ENCODE measurements at places on chromosomes 4 and X.
A peak's percentile ranks its signal among the peaks of the same experiment; 100 is the strongest.

DNA sequence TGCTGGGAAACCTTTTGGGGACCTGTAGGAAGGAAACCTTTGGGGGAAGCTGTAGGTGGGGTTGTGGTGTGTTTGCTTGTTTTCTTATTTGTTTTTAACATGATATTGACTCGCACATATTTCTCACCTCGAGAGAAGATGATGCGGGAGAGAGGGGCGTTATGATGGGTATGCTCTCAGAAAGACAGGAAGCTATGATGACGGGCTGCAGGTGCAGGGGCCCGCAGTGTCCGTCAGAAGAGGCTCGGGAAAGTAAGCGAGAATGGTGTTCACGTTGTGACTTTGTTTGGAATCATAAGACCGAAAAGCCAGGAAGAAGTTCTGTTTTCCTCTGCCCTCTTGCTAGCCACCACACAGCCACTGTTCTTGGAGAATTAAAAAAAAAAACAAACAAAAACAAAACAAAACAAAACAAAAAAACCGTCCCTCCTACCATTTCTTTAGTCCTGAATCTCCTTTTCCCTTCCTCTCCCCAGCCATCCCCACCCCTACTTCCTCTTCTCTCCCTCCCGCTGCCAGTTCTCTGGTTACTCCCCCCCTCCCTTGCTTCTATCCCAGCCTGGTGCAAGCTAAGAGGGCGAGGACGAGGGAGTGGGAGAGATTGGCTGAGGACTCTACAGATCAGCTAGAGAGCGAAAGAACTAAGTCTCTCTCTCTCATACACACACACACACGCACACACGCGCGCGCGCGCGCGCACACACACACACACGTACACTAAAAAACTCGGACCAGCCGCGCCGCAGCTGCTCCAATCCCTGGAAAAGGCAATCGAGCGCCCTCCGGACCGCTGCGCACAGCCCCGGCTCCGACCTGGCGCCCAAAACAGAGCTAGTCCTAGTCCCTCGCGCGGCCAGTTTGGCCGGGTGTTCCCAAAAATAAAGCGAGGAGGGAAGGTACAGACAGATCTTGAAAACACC is at the start of gene BMP3:
Gene BMP3, plus strand, starts transcription at position 648 of the 920 bp plus-strand sequence. CDS start 577 bp downstream, outside the sequence.
- DNase-seq: no peak

DNA sequence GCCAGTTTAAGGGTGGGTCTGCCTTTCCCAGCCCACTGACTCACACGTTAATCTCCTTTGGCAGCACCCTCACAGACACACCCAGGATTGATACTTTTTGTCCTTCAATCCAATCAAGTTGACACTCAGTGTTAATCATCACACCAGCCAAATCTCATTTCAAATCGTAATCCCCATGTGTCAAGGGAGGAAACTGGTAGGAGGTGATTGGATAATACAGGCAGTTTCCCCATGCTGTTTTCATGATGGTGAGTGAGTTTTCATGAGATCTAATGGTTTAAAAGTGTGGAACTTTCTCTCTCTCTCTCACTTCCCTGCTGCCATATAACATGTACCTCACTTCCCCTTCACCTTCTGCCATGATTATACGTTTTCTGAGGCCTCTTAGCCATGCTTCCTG is 647.2 kb upstream of the FRG1 start:
- no peak for DNase-seq

DNA sequence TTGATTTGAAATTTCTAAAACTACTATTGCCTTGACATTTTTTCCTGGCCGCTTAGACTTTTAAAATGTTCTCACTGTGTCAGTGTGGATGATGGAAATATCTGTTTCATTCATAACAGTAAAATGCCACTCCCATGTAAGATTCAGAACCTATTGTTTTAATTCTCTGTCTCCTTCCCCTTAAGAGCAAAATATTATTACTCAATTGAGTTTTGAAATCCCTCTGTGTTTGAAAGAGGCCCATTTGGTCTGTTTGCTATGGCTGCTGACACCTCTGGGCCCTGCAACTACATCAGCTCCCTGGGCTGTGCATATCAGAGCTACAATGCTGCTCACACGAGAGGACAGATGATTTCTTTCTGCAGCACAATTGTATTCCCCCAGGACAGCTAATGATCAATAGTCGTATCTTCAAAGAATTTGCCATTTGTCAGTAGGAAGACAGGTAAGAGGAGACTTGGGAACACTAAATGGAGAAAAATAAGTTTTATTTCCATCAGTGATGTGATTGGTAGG is 388.0 kb upstream of the GALNT7 start:
- no peak for DNase-seq

- no peak for DNase-seq
Measured at GRCh38 chrX:16978193-16978984, 31.9 kb downstream of the REPS2 start.

DNA sequence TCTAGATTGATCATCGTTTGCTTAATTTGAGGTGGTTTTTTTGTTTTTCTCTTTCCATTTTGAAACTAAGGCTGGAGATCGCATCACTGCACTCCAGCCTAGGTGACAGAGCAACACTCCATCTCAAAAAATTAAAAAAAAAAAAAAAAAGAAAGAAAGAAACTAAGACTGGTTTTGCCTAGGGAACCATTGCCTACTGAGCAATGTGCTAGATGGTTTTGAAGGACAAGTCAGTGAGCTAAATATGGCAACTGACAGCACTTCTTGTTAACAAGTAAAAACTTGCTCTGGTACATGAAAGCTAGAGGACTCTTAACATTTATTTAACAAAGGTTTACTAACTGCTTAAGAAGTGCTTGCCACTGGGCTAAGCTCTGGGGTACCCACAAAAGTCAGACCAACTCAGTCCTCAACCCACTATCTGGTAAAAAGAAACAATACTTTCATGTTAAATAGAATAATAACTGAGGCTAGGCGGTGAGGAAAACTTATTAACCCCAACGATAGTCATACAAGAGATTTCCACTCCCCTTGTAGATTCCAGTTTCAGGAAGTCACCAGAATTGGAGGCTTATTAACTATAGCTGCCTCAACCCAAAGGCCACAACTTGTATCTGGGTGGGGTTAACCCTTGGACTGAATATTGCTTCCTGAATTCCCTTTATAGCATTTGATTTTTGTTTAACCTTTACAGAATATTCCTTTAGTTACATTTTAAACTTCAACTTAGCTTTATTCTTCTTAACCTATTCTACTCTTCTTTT is 111.6 kb downstream of the FRYL start:
- DNase-seq: peak; percentile 62

- peak; percentile 43 for DNase-seq
Measured at GRCh38 chr4:94304365-94304971, 38.2 kb downstream of the HPGDS start.

DNA sequence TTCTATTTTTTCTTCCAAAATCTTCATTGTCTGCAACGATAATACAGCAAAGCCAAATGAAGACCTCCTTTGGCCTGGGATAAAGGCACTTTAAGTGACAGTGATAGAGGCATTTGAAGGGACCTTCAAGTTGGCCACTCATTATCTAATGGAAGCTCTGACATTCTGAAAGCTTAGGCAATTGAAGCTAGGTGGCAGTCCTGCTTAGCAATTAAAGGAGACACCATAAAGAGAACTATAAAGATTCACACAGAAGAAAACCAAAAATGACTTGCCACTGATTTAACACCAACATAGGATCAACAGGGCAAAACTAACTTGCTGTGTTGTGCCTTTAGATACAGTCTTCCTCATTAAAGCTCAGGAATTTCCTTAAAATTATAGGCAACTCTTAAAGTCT is 103.3 kb upstream of the TSPAN7 start:
- DNase-seq: peak; percentile 0

DNA sequence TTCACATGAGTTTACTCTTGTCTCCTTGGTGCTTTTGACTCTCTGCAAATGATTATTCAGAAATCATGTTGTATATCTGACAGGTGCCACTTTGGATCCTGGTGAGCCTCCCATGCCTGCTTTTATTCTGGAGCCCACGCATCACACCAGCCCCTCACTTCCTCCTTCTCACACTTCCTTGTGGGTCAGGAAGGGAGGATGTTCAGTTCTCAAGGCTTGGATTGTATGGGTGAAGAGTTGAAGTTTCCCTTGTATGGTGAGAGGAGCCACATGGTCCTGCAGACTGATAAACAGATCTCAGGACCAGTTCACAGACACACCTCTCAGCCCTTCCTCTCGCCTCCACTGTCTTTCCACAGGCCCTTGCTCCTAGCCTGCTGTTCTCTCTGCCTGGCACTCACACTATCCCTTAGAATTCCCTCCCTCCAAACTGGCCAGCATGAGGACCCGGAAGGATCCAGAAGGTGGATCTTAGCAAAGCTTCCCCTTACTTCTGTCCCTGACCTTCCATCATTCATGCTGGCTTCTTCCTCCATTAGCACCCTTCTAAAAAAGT is 92.1 kb downstream of the STK32B start:
- DNase-seq: no peak

DNA sequence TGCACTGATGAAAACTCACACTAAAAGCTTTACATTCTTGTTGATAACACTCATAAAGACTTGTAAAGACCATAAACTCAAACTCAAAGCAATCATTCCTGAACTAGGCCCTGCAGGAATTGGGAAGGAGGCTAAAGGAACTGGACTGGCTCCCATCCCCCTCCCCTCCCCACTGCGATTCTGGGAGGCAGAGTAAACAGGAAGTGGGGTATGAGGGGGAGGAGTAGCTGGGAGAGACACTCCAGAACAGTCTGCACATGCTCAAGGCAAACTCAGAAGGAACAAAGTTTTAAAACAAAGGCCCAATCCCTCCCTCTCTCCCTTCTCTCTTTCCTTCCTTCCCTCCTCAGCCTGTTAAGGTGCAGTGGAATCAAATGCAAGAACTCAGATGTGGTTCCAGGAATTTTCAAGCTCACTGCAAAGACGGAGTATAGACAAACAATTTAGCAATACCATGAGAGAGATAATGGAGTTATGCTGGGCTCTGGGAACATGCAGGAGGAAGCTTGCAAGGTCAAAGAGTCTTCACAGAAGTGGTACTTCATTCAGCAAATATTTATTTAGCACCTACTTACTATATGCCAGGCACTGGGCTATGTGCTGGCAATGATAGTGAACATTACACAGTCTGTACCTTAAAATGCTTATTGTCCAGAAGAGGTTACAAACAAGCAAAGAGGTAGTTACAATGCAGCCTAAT is 15.9 kb downstream of the MID1IP1 start:
- DNase-seq: no peak

GRCh38 chr4:108480881-108481280 is 139.5 kb upstream of the RPL34 start:
- DNase-seq: no peak

DNA sequence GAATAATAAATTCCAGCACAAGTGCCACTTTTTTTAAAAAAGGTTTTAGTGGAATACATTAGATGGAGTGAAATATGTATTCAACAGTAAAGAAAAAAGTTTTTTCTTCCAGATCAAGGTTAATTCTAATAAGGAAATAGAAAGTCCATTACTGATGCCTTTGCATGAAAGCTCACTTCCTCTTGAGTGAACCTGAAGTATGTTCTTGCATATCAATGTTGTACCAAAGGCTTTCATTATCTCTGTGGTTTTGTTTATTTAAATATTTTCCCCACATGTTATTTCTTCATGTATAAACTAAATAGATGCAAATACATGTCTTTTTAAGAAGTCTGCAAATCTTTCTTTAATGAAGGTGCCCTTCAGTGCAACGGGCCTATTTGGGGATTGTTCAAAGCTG is 307.9 kb downstream of the C4orf33 start:
- DNase-seq: no peak

DNA sequence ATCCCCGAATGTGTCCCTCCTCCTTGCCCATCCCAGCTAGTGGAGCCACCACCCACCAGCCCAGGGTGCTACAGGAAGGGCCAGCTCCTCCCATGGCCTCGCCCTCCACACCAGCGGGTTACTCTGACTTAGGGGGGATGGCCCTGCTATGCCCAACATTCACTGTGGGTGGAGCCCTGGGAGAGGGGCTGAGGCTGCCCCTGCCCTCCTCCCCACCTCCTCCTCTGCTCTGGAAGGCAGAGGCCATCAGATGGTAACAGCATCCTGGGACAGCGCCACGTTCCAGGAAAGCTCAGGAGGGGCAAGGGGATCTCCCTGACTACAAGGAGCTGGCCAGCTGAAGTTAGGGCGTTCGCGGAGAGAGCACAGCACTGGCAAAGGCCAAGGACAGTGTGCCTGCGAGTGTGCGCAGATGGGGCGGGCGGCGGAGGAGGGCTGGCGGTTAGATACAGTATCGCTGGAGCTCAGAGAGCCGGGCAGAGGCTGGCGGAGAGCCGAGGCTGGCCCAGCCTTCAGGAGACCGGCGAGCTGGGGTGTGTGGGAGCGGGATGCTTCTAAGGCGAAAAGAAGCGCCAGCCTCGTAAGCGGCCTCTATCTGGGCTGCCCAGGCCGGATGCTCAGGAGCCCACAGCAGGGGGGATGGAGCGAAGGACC is 1.5 kb downstream of the JAKMIP1 start:
- no peak for DNase-seq

DNA sequence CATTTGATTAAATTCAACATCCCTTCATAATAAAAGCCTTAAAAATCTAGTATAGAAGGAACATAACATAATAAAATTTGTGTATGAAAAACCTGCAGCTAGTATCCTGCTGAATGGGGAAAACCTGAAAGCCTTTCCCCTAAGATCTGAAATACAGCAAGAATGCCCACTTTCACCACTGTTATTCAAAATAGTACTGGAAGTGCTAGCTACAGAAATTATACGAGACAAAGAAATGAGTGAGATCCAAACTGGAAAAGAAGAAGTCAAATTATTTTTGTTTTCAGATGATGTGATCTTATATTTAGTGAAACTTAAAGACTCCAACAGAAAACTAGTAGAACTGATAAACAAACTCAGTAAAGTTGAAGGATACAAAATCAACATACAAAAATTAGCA is 152.9 kb downstream of the RTL3 start:
- DNase-seq: no peak

GRCh38 chr4:37964734-37965457 is 4.7 kb downstream of the PTTG2 start:
- no peak for DNase-seq

- DNase-seq: no peak
Measured at GRCh38 chrX:23802431-23802830, 19.5 kb downstream of the SAT1 start.
